ENCODE measurements at places on chromosomes 5 and 9.
A peak's percentile ranks its signal among the peaks of the same experiment; 100 is the strongest.

- DNase-seq, result no peak
Measured at GRCh38 chr5:159663986-159664385, 252.3 kb upstream of the ADRA1B start.

DNA sequence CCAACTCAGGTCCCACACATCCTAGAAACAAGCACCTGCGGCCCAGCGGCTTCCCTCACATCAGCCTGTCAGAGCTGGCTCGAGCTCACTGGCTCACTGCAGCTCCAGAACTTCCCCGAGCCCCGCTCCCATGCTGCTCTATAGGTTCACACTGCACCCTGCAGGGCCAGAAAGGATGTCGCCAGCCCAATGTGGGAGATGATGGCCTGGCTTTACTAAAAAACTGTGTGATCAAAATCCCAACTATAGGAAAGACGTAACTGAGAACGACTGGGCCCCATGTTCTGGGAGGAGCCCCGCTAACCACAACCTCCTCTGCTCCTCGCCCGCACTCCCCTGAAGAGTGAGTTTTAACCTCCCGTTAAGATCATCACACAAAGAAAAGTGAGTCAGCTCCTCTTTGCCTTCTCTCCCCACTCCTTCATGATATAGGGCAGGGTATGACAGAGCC lies 4.6 kb downstream of the SURF4 start:
- no peak for DNase-seq

DNA sequence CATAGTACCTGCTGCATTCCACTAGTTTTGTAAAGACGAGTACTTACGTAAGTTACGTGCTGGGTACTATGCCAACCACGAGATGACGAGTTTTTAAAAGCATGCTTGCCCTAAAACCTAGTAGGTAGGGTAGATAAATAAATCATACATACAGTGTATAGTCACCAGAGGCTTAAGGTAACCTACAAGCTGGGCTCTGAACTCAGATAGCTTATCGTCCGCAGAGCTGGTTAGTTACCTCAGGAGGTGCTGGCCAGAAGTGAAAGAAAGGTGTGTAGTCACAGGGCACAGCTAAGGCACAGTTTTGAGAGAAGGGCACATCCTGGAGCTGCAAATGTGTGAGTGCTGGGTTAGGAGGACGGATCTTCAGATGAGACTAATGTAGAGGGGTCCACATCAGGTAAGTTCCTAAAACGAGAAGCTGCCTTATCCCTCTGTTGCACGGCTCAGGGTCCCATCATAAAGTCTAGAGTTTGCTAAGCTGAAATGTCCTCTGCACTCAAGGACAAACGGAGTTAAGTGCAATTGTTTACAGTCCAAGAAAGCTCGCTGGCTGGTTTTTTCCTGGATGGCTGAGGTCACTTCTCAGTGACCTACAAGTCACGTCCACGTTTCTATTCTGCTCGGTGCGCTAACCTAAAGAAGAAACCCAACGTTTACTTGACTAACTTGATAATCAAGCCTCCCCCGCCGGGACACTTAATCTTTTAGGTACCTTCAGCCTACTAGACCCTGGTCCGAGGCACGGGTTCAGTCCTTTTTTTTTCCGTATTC lies 1.1 kb upstream of the SNX24 start:
- no peak for DNase-seq

DNA sequence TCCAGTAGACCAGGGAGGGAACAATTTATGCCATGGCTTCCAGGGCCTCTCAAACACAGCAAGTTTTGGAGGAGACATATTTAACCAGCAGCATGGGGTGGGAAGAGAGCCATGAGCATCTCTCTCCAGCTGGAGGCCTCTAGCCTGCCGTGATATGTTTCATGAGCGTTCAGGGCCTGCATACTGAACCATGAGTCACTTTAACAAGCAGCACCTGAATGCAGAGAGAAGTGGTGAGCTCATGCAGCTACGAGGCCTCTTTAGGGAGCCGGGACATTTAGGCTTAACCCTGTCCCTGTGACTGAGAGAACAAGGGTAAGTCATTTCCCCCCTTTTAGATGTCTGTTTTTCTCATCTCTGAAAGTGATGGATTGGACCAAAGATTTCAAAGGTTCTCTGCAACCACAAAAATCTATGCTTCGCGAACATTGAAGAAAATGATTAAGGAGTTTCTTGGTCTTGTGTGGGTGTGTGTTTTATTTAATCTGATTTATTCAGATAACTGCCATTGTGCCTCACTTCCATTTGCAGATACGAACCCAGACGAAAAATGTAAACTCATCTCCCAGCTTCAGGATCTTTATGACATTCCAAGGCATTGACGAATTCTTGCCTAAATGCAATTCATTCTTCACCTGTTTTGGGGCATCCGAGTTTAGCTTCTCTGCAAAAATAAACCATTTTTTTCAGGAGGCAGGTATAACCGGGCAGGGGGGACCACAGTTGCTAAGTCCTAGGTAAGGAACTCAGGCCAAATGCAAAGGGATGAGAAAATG lies 157.0 kb downstream of the GABBR2 start:
- no peak for DNase-seq

DNA sequence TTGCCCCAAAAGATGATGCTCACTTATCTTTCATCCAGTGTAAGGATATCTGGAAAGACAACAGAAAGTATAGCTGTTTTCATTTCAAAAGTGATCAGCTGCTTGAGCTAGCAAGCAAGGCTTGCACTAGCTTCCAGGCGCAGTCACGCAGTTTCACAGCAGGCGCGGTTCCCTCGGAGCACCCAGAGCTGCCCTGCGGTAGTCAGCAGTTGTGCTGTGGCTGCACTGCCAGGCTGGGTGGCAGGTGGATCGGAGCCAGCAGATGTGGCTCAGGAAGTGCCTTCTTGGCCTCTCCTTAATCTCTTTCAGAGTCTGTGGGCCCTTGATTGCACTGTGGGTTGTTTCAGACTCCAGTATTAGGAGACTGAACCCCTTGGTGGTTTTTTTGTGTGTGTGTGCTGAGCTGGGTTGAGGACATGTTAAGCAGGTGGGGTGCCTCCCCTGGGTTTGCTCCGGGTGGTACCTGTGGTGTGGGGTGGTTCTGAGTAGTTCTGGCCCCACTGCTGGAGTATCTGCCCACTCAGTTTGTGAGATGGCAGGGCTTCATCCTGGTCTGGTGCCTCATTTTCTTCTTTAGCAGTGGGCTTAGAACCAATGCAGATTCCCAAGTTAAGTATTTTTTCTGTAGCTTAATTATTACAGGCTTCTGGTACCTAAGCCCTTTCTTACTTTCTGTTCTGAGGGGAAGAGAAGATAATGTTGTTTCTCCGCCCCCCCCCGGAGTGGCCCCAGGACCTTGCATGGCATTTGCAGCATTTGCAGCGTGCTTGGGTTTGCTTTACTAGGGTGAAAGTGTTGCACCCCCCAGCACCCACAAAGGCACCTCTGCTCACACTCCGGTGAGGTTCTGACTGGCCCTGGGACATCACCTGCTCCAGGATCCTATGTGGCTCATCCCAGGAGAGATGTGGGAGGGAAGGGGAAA lies 16.4 kb downstream of the TENT4A start:
- DNase-seq, result no peak

GRCh38 chr5:115098041-115098702 lies 71.5 kb downstream of the TRIM36 start:
- DNase-seq, result peak; percentile 37

DNA sequence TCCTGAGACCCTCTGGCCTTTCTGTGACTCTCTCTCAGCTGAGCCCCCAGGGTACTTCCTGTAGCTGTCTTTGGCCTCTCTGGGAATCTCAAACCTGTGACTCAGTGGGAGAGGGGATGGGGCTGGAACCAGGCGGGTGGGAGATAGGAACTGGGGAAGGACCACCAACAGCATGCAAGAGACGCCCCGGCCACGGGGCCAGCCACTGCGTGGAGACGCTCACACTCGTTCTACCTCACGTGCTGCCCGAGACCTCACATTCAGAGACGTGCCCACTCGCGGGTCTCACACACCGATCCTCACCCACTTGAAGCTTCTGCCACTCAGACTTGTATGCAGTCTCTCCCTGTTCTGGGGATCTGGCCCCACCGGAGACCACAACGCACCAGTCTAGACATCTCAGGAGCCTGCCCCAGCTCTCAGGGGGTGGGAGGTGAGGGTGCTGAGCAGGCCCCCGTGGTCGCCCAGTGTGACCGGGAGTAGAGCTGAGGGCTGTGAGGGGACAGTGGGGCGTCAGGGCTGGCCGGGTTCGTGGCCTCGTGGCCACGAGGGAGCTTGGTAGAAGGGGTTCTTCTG lies 13.8 kb downstream of the GPRIN1 start:
- no peak for DNase-seq

DNA sequence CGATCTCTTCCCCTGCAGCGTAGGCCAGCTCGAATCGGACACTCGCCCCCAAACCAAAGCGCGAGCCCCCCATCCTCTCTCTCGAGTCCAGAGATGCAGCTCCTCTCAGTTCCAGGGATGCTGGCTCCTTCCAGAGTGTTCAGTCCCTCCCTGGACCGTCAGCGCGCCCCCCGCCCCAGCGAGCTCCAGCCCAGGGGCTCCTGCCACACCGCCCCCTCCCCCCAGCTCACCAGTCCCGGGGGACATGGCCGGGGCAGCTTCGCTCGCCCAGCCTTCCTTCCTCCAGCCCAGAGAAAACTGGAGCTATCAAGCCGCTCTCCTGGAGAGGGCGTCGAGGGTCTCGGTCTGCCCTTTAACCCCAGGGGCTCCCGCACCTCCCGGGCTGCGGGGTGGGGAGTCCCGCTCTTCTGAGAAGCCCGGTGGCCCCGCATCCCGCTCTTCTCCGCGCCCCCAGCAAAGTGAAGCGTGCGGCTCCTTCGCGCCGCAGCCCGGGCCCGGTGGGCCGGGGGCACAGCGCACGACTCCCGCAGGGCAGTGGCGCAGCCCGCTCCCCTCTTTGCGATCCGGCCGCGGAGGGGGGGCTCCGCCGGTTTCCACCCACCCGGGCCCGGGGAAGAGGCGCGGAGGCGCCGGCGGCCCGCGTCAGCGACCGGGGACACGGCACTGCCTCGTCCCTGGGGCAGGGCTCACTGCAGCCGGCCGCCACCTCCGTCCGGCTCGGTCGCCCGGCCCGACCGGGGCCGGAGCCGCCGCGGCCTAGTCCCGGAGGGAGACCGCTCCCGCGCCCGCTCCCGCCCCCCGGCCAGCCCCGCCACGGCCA lies 587 bp downstream of the MIER3 start:
- DNase-seq, result peak; percentile 6

DNA sequence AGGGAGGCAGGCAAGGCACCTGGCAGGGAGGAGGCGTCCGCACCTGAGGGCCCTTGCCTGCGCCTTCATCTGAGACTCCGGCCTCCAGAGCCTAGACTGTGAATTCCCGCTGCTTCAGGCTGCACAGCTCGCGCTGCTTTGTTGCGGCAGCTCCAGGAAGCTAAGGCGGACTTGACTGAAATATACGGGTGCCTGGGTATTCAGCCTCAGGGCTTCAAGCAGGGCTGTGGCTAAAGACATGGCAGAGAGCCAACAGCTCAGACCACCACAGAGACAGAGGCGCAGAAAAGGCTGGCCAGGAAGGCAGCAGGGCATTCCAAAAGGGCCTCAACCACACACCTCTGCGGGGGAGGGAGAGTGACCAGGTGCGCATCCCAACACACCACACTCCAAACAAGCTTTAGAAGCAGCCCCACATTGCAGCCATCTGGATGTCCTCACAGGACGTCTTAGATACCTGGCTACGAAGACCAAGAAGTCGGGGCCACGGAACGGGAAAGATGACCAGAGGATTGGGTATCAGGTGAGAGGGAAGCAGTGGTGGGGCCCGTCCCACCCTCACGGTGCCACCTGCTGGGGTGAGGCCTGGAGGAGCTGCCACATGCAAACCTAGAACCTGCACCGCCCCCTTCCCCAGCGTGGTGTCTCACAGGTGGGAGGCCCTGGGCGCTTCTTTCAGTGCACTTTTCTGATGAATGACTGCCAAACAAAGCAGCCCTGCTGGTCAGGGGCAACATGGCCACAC lies 1.7 kb upstream of the DPH7 start:
- DNase-seq, result no peak

DNA sequence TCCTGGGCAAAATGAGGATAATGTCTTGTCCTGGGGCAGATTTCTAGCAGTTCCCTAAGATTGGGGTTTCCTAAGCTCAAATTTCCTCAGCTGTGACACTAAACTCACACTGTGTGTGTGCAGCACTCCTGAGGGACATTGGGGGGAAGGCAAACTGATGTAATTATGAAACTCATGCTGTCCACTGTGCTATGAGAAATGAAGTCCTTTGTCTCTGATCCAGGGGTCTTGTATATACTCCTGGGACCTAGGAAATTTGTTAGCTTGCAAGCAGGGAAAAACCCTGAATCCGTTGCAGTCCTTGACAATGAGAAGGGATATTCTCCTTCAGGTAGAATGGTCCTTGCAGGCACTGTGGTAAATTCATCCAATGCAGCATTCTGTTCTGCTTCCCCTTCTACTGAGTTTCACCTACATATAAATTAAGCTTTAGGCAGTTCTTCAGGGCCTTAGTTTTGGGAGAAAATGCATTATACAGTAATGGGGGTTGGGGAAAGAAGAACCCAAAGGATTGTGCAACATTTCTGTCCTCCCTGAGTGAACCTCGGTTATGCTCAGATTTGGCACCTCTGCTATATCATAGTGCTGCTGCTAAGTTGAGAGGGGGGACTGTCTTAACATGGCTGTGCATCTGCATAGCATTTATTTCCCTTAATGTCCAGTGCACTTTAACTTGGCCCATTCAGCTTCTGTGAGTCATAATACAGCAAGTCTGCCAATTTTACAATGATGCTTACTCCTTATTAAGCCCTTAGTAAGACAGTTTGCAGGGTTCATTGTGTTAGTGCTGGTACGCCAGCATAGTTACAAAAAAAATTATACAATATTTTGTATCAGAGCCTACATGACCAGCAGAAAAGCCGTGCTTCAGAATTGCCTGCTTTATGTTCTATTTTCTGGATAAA lies 80.2 kb downstream of the PJA2 start:
- no peak for DNase-seq

GRCh38 chr5:115309751-115310370 lies 13.4 kb upstream of the CCDC112 start:
- DNase-seq, result peak; percentile 22

DNA sequence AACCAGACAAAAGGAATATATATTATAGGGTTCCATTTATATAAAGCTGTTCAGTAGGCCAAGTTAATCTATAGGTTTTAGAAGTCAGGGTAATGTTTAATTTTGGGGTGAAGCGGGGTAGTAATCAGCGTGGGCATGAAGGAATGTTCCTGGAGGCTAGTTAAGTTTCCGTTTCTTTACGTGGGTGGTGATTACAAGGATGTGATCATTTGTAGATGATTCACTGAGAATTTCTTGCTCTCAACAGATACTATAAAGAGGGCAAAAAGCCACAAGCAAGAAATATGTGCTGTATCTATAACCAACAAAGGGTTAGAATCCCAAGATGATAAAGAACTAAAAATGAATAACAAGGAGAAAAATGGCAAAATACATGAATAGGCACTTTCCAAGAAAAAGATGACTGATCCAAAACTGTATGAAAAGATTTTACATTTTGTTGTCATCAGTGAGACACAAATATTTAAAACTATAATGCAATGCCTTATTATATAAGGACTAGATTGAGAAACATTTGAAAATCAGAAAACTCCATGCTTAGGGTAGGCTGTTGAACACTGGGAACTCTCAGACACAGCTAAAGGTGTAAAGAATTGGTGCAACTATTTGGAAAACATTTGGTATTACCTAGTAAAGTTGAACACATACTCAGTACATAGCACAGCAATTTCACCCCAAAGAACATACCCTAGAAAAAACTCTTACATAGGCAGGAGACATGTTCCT lies 224.3 kb upstream of the S1PR3 start:
- DNase-seq, result no peak

- no peak for DNase-seq
Measured at GRCh38 chr5:60792438-60792837, 51.6 kb downstream of the ELOVL7 start.

GRCh38 chr5:60698336-60698735 lies 1.6 kb downstream of the DEPDC1B start:
- no peak for DNase-seq

All from NCI-H1105 treated with DMSO at 0.1 percent for 48 hours (cell line).